ENCODE measurements at places on chromosomes 12 and 14.
A peak's percentile ranks its signal among the peaks of the same experiment; 100 is the strongest.

DNA sequence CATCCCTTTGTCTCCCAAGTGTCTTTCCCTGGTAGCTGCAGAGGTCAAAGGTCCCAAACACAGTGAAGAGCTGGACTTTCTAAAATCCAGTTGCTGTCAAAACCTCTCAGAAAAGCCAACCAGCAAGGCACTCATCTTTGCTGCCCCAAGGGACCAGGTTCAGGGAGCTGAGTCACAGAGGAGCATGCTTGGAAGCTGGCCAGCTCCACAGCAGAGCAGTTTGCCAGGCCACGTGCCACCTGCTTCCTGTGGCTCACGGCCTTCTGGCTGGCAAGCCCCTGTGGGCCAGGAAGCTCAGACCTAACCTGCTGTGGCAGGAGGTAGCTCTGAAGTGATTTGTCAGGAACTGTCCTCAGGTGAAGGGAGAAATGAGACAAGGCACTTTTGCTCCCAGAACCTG is 3.6 kb downstream of the ISCU start:
- peak; percentile 85 for DNase-seq

- DNase-seq = peak; percentile 56
These were observed 2.6 kb upstream of the TAMALIN start for GRCh38 chr12:52004042-52004648.

- no peak for DNase-seq
These were observed 39.1 kb upstream of the LGR5 start for GRCh38 chr12:71400481-71400880.

GRCh38 chr14:102375119-102375518 is 12.4 kb downstream of the TECPR2 start:
- no peak for DNase-seq

DNA sequence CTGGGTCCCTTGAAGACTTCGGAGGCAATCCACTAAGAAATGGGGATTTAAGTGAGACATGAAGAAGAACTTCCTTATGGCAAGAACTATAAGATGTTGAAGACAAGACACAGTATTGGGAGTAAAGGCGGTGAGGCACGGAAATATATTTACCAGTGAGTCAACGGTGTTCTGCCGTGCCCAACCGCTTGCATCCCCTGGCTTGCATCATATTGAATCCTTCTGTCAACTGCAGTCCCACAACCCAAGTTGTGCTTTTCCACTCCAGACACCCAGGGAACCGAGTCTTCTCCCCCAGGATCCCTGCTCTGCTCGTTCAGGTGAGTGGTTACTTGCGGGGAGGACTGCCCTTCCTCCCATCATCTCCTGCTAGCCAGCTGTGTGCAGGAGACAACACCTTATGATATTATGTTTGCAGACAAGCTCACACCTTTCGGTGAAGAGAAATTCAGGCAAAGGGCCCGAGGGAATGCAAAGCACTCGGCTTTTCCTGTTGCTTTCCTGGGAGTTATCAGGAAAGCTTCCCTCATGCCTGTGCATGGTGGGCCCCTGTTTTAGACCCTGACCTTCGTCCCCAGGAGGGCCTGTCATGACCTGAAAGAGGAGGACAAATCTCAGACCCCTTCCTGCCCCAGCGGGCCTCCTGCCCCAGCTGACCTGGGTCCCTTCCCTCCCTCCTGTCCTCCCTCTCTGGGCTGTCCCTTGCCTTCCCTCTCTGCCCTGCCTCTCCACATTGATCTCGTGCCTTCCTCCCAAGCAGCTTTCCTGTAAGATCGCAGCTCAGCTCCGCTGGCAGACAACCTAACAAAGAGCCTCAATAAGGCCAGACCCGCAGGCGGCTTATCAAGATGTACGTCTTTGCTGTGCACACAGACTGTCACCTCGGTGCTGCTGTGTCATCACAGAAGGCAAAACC is 4.3 kb upstream of the LRTM2 start:
- no peak for DNase-seq

GRCh38 chr14:68145539-68145938 is 326.0 kb downstream of the RAD51B start:
- DNase-seq = no peak

DNA sequence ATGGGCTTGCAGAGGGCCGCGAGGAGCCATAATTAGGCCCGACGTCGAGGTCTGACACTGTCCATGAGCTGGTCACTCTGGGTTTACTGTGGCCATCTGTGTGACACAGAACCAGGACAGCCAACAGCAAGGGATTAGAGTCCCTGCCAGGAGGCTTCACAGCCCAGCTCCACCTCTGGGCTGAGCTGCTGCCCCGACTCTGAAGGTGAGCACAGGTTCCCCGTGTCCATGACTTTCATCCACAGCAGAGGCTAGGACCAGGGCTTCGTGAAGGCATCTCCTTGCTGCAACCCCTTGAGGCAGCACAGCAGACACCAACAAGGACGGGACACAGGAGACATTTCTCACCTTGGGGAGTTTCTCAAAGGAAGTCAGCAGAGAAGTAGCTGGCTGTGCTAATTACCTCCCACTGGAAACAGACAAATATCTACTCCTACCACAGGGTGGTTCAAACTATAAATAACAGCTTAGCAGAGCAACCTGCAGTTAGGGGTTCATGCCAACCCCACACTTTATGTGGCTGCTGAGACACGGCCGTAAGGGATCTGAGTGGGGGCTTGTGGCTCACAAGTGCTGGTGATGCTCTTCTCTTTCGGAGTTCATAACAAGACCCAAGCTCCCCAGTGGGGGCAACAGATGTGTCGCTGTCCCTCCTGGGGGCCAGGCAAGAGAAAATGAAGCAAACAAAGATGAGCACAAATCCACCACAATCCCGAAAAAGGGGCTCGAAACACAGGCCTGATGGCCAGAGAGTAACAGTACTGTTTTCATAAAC is 29.2 kb downstream of the ZFYVE21 start:
- no peak for DNase-seq

- peak; percentile 49 for DNase-seq
These were observed 22.2 kb upstream of the OVCH1 start for GRCh38 chr12:29519585-29520182.

DNA sequence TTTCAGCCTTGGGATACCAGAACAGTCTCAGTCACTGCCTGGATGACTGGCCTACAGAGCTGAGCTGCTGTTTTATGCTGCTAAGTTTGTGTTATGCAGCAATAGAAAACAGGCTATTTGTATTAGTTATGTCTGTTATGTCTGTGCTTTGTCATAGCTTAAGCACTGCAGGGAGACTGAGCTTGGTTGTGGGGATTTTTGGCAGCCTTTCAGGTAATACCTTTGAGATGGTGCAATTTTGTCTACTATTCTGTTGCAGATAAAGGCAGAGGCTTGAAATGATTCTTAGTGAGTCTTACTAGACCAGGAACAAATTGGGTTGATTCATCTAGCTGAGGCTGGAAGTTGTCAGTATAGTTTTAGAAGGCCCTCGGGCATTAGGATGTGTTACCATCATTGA is 201.3 kb upstream of the RBM19 start:
- DNase-seq = peak; percentile 85

GRCh38 chr14:68373847-68374444 is 418.9 kb downstream of the ZFP36L1 start:
- DNase-seq = no peak

- DNase-seq = no peak
These were observed 91.0 kb downstream of the FLRT2 start for GRCh38 chr14:85620947-85621346.

GRCh38 chr12:130953771-130954543 is at the start of gene ADGRD1:
TSS of gene ADGRD1 (plus strand) at chr12:130953907. CDS start at chr12:130954466, 559 bp downstream.
- DNase-seq = peak; percentile 77

DNA sequence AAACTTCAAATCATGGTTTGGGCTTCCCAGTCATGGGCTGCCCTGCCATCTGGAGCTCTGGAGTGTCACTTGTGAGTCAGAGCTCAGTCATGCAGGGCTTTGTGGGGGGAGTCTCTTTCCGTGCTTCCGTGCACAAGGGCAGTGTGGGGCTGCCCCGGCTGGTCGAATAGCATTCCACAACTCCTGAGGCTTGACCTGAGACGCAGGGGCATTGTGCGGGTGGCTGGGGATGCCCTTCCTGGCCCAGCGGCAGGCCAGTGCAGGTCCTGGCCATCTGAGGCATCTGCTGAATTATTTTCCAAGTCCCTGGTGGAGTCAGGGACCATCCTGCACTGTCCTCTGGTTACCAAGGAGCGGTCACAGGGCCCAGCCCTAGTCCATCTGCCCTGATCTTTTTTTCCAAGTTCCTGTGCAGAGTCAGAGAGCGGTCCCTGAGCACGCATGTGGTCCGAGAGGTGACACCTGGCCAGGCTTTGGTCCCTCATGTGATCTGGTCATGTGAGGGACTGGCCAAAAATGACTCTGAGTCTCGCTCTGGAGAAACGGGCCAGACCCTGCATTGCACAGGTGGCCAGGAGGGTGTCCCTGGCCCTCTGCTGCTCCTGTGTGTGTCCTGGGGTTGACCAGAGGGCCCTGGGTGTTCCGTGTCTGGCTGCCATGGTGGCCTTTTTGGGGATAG is 167.0 kb upstream of the ALG10B start:
- no peak for DNase-seq

GRCh38 chr14:87813686-87814085 is 179.3 kb downstream of the GALC start:
- DNase-seq = no peak

DNA sequence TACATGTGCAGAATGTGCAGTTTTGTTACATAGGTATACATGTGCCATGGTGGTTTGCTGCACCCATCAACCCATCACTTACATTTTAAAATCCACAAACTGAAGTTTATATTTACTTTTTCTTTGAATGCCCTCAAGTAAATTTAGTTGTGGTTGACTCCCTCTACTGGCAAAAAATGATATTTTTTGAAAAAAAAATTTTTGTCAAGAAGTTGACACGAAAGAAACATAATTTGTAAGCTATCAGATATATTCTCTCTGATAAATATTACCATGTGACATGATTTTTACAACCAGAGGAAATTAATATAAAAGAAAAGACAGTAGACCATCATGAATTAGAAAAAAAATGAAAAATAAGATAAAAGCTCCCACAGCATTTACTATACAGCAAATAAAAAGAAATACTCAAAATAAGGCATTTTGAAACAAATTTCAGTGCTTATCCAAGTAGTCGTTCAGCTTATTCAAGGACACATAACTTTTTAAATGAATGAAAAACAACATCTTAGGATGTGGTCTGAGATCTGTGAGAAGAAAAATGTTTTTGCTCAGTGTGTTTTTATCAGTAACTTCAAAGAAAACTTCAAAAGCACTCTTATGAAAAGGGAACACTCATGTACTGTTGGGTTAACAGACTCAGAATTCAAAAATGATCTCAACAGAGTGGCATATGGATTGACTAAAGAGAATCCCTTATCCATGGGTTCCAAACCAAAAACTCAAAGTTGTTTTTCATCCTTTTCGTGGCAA is 30.0 kb upstream of the GRIP1 start:
- DNase-seq = peak; percentile 14

DNA sequence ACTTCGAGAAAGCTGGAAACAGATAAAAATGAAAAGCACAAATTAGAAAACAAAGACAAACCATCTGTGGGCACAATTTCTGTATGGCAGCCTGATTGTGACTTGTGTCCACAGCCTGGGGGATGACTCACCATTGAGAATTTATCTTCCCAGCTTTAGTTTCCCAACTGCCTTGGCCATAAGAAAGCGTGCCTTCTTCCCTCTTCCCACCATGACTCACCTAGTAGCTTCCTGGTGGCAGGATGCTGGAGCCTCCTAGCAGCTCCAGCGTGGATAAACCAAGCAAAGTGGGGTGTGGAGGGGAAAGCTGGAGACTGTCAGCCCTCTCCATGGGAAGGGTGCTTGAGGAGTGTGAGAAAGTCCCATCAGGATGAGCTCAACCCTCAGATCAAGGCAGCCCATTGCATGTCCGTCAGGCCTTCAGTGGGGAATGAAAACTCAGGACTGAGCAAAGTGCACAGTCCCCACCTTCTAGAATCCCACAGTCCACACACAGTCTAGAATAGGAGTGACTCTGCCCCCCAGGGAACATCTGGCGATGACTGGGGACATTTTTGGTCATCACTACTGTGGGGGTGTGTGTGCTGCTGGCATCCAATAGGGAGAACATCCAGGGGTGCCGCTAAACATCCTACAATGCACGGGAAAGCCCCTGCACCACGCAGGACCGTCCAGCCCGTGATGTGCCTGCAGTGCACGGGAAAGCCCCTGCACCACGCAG is 22.4 kb upstream of the SERPINA6 start:
- peak; percentile 96 for DNase-seq

DNA sequence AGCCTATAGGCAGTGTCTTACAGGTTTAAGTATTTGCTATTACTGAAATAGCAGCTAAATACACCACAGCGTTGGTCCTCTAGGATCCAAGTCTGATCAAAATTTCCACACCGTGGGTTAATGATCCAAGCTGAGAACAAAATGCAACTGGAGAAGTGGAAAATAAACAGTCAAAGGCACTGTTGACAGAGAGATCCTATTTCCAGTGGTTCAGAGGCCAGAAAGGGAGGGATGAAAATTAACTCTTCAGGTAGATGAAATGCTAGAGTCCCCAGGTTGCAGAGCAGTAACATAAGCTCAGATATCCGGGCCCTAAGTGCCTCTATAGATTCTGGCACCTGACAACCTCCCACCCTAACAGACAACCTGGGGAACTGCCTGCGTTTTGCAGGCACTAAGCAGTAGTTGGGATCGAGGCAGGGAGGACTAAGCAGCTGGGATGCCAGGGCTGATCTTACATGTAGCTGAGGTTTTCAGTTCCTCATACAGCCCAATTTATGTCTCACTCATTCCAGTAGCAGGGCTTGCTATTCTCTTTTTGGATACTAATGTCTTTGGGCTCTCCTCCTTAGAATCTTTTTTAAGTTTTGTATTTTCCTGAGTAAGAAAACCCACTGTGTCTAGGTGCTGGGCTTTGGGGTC is 42.7 kb upstream of the CRACR2A start:
- no peak for DNase-seq

DNA sequence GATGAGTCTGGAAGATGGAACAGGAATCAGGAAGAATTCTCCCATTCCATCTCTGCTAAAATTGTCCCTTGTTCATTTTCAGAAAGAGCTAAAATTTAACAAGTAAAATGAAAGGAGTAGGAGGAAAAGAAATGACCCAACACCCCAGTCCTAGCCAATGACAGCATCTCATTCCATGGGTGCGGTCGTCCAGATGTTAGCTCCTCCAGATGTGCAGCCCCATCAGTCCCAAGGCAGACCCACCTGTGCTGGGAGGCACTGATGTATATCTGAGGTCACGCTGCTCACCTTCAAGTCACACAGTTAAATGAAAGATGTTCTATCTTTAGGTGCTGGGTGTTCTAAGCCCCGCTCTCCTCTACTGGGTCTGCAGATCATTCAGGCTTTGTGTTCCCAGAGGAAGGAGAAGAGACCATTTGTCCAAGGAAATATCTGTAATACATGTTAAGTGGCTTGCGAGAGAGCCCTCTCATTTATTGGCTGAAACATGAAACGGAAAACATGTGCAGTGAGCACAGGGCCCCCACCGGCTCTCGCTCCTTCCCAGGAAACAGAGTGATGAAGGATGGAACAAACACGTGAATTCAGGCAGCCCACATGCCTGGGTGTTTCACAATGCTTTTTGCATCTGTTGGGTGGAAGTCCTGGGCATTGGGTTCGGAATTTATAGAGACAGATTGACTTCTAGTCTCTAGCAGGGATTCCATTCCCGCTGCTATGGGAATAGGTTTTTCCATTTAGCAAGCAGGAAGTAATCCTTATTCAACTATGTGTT is 294.6 kb downstream of the NUAK1 start:
- DNase-seq = peak; percentile 89

GRCh38 chr12:95605875-95606274 is 54.6 kb upstream of the USP44 start:
- DNase-seq = no peak
